HepG2 (cell line): ENCODE measurements at places on chromosomes 6 and 20.

GRCh38 chr6:7671581-7671980 is 54.3 kb upstream of the BMP6 start:
- peaks cover 1% of the 10 kb centered on the region; the same call in 1 of the 2 replicates for H3K27me3 ChIP-seq
- no peak for DNase-seq
- H3K4me3 ChIP-seq = no peak overlapping the region
- H3K27ac ChIP-seq = no peak overlapping the region
- no peaks in the 10 kb centered on the region for H3K4me1 ChIP-seq

- H3K27ac ChIP-seq = no peak overlapping the region
- no peak for DNase-seq
- H3K4me3 ChIP-seq = no peak overlapping the region
- peaks cover 40% of the 10 kb centered on the region for H3K4me1 ChIP-seq
- no peaks in the 10 kb centered on the region for H3K27me3 ChIP-seq
These were observed 15.1 kb upstream of the ZNF217 start for GRCh38 chr20:53608456-53609452.

GRCh38 chr6:13378669-13379590 is 50.6 kb upstream of the TBC1D7 start:
- H3K36me3 ChIP-seq = no peaks in the 10 kb centered on the region
- no peaks in the 10 kb centered on the region for H3K27me3 ChIP-seq
- DNase-seq = no peak
- no peak overlapping the region for H3K4me3 ChIP-seq
- H3K27ac ChIP-seq = no peak overlapping the region

DNA sequence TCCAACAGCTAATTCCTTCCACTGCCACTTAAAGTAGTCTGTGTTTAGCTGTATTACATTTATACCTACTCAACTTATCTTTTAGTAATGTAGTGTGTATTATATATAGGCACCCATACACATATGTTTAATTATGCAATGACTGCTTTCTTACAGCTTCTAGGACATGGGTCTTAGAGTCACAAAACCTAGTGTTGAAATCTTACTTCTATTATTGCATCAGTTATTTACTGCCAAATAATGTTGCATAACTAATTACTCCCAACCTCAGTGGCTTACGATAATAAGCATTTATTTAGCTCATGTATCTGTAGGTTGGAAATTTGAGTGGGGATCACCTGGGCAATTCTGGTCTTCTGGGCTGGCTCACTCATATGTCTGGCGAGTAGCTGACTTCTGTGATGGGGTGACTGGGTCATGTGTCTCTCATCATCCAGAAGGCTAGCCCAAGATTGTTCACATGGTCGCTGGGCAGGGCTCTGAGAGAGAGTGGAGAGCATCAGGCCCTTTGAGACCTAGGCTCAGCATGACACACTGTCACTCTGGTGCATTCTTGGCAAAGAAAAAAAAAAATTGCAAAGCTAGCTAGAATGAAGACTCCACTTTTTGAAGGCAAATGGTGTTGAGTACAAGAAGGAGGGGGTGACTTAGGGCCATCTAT is 187.0 kb downstream of the PLCB1 start:
- H3K4me1 ChIP-seq = peaks cover 16% of the 10 kb centered on the region
- no peak overlapping the region for H3K27ac ChIP-seq
- no peaks in the 10 kb centered on the region for H3K27me3 ChIP-seq
- H3K36me3 ChIP-seq = no peaks in the 10 kb centered on the region; the same call in 1 of the 2 replicates
- DNase-seq = no peak

GRCh38 chr6:36728289-36729160 is 30.9 kb downstream of the RAB44 start:
- DNase-seq = no peak
- no peak overlapping the region for H3K4me3 ChIP-seq
- peaks cover 48% of the 10 kb centered on the region; the same call in 2 of the 3 replicates for H3K27me3 ChIP-seq
- no peaks in the 10 kb centered on the region for H3K36me3 ChIP-seq
- no peak overlapping the region for H3K27ac ChIP-seq

DNA sequence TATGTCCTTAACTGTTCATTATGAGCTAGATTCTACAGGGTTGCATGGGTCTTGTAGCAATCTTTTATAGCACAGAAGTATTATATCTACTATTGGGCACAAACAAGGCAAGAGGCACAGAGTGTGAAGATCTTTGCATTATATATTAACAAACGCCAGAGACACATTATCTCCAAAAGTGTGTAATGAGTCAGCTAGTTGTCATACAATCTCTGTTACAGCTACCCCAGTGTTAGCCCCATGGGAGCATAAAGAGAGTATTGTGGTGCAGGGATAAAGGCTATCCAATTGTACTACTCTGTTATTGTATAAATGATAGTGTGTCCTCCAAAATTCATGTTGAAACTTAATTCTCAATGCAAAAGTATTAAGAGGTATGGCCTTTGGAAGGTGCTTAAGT is 148.4 kb upstream of the RIMS1 start:
- no peak overlapping the region for H3K4me3 ChIP-seq
- no peaks in the 10 kb centered on the region for H3K4me1 ChIP-seq
- H3K36me3 ChIP-seq = no peaks in the 10 kb centered on the region
- no peak overlapping the region for H3K27ac ChIP-seq
- no peak for DNase-seq

GRCh38 chr6:44538131-44538806 is 150.8 kb downstream of the CDC5L start:
- H3K27me3 ChIP-seq = peaks cover 61% of the 10 kb centered on the region
- no peak for DNase-seq
- H3K27ac ChIP-seq = no peak overlapping the region
- no peaks in the 10 kb centered on the region for H3K36me3 ChIP-seq
